ENCODE measurements at places on chromosomes 16 and 17.

DNA sequence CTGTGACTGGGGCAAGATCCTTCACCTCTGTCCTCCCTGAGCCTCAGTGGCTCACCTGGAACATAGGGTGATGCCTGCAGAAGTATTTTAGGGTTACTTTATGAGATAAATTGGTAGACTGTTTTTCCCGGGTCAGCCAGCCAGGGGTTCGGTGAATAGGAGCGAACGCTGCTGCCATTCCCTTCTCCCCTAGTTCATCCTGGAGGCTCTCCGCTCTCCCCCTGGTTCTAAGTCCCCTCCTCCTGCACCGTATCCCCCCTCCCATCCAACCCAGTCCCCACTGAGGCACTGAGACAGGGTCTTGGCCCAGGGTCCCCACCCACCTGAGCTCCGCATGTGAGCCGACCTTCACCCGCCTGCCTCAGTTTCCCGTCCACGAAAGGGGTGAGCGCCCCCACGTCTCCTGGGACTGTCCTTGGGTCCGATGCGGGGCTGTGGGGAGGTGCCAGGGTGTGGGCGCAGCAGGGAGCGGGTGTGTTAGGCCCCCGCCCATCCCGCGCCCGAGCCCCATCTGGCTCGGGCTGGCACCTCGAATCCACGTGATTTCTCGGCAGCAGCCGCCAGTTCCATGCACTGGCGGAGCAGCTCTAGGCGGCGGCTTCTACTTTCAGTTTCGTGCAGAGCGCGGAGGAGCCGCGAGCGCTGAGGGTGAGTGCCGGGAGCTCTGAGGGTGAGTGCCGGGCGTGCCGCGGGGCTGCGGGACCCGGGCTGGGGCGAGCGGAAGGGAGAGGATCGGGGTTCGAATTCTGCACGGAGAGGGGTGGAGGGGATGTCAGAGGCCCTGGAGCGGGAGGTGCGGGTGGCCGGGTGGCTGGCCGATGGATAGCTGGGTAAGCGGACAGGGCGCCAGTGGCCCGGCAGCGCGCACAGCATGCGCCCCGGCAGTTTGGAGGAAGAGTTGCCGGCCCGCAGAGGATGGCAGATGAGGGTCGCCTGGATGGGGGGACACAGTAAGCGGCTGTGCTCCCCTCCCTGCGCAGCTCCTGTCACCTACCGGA lies at the start of gene NLRC5:
Gene NLRC5 (plus strand): TSS at position 610 of the 998 bp plus-strand sequence. CDS start 31,156 bp downstream, outside the sequence.
- peak; percentile 96 for DNase-seq

DNA sequence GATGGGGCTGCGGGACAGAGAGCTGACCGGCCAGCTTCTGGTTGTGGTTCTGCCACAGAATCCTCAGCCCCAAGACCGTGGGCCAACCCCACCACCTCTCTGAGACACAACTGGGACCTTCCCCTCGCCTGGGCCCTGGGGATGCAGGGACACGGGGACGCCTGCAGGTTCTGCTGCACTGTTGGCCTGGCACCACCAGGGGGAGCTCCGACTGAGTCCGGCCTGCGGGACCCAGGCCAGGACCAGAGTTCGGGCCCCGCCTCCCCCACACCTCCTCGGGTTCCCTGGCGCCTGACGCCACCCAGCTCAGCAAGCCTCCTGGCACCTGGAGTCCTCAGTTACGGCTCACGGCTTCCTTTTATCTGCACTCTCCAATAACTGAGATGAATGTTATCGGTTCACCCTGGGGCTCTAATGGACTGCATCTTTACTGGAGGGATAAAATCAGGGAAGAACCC lies 27.3 kb downstream of the TBC1D16 start:
- DNase-seq = peak; percentile 79

DNA sequence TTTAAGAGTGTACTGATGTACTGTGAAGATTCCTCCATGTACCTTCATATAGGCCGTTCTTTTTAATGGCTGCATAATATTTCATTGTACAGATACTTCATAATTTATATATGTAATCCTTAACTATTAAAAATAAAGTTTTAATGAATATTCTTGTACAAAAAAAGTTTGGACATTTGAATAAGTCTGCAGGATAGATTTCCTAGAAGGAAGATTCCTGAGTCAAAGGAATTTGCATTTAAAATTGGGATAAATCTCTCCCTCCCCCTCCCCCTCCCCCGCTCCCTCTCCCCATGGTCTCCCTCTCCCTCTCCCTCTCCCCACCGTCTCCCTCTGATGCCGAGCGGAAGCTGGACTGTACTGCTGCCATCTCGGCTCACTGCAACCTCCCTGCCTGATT lies 15.6 kb upstream of the SLC13A2 start:
- DNase-seq = no peak

DNA sequence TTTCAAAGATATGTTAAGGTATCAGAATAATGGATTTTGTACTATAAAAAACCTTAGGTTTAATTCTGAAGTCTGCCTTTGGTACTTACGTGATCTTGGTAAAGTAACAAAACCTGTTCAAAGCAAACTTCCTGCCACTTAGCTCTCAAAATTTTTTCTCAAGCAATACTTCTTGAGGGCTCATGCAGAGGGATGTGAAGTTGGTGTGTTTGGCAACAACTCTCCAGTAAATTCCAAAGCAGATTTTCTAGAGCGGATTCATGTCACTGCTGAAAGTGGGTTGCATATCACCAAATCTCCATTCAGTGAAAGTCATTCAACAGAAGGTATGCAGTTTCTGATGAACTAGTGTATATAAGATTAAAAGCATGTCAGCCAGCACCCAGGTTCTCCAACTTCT lies 856.7 kb downstream of the CDH8 start:
- no peak for DNase-seq

- peak; percentile 49 for DNase-seq
Observed at GRCh38 chr16:31869511-31870201, 4.0 kb upstream of the ZNF267 start.

DNA sequence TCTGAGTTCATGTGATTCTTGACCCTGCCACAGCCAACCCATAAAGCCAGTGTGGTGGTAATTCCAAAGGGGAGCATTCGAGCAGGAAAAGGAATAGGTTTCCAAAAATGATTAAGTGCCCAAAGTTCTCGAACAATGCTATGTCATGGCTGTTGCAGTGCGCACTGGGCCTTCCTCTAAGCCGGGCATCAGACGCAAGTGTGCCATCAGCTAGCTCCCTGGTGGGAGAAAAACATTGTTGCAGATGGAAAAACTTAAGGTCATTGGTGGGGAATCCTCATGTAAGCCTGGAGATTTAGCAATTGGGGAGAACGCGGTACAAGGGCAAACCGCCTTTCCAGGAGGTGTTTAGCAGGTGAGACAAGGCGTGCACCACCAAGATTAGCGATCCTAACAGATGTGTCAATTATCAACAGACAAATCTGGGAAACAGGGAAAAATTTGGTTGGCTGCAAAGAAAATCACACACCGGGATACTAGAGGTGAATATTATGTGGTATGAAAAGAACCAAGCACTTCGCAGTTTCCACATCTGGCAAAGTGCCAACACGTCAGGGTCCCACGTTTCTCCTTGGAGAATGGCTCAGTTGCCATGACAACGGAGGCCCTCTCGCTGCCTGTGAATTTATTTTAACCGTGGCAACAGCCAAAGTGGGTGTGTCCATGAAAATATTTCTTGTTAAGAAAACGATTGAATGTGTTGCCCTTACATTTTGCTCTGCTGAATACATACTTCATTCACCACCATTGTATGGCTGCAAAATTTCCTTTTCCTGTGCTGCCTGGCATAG lies 118.5 kb upstream of the CACNG5 start:
- DNase-seq = no peak

DNA sequence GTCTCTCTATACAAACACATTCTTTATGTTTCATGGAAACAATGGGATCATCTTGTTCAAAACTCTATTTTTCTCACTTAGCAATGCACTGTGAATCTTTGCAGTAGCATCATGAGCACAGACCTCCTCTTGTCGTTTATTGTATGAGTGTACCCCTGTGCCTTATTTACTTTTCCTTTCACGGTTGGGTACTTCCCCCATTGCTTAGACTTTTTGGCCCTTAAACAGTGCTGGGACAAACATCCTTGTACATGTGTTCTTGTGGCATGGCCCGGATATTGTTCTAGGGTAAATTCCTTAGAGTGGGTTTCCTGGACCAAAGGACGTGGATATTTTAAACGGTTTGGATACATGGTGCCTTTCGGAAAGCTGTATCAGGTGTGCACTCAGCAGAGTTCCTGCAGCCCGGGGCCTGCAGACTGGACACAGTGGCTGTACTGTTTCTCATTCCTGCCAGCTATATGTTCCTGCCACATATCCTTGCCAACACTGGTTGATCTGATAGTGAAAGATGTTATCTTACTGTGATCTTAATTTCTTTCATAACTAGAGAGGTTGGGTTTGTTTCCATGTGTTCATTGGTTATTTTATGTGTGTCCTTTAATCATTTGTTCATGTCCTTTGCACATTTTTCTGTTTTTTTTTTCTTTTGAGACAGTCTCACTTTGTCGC lies 111.1 kb downstream of the OR1D5 start:
- DNase-seq = no peak

DNA sequence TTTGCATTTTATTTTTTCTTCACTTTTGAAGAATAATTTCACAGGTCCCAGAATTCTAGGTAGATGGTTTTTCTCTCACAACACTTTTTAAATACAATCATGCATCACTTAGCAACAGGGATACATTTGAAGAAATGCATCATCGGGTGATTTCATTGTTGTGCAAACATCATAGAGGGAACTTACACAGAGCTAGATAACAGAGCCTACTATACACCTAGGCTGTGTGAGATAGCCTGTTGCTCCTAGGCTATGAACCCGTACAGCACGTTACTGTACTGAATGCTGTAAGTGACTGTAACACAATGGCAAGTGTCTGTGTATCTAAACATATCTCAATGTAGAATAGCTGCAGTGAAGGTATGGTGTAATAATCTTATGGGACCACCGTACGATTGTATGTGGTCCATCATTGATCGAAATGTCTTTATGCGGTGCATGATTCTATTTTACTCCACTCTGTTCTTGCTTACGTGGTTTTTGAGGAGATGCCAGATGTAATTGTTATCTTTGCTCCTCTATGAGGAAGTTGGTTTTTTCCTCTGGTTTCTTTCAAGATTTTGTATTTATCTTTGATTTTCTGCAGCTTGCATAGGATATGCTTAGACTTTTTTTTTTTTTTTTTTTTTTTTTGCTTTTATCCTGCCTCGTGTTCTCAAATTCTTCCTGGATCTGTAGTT lies 35.5 kb upstream of the TMEM92 start:
- no peak for DNase-seq

DNA sequence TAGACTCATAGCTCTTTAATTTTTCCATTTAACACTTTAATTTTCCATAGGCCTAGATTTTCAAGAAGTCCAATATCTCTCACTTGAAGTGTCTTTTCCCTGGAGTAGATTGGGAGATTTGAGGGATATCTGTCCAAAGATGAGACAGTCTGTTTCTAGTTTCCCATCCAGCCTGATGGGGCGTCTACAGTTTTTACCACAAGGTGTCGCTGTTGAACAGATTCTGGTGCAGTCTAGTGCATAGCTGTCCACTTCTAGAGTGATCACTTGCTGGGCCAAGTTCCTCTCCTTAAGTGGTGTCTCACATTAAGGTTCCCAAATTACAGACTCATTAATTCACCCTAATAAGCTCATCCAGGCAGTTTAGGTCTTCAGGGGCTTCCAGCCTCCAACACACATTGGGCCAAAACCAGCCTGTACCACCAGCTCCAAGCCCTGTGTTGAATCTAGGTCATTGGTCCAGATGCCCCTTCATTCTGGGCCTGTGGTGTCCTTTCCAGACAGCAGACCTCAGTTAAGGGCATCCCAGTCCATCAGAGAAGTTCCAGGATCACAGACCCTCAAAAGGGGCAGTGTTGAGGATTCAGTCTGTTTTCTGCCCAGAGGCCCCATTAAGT lies 9.4 kb downstream of the SNX20 start:
- peak; percentile 43 for DNase-seq

DNA sequence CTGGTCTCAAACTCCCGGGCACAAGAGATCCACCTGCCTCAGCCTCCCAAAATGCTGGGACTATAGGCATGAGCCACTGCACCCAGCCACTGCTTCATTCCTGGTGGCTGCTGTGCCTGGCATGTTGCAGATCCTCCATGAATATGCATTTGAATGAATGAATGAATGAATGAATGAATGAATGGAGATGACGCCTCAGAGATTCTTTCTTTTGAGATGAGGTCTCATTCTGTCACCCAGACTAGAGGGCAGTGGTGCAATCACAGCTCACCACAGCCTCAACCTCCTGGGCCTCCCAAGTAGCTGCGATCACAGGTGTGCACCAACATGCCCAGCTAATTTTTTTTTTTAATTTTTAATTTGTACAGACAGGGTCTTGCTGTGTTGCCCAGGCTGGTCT lies 5.2 kb downstream of the SPN start:
- no peak for DNase-seq

- DNase-seq = no peak
Observed at GRCh38 chr17:41812381-41813151, at the start of gene FKBP10. FKBP10 (plus strand) TSS chr17:41813004; CDS start chr17:41813035, 31 bp downstream.

GRCh38 chr17:5362162-5362811 lies 57.2 kb downstream of the NUP88 start:
- DNase-seq = no peak

DNA sequence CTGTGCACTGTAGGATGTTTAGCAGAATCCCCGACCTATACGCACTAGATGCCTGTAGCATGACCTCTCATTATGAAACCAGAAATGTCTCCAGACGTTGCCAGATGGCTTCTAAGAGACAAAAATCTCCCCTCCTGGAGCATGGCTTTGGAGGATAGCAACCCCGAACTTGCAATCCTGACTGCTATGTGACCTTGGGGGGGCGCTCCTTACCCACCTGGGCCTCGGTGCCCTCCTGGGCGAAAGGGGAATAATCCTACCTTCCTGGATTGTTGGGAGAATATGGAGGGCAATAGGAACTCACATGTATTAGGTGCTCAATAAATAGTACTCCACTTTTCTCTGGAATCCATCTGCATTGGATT lies 8.1 kb downstream of the MRM1 start:
- no peak for DNase-seq

- no peak for DNase-seq
Observed at GRCh38 chr17:4082136-4082924, 60.5 kb downstream of the ZZEF1 start.

GRCh38 chr16:64841071-64841470 lies 280.8 kb downstream of the CDH11 start:
- DNase-seq = no peak

DNA sequence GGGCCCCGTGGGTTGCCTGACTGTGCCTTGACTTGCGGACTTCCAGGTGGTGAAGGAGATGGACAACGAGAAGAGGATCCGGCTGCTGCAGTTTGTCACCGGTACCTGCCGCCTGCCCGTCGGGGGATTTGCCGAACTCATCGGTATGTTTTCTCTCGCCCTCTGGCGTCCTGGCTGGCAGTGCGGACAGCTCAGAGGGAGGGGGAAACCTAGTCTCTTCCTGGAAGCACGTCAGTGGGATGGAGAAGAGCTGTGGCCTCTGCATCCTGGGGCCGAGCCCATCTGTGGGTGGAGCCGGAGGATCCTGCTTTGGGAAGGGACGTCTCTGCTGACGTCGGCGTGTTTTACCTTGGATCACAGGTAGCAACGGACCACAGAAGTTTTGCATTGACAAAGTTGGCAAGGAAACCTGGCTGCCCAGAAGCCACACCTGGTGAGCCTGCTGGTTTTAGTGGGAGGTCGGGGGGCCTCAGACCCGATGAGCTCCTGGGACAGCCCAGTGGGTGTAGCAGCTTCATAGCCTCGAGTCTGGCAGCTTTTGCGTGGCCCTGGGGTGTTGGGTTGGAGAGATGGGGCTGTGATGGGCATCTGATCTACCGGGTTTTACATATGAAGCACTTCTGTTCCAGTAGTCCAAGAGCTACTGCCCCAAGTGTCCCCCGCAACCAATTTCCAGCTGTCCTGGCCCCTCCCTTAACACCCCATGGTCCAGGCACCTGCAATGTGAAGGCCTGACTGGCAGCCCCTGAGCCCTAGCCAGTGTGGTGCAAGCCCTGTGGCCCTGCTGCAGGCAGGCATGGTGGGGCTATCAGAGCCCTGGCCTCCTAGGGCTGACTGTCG lies 11.9 kb upstream of the CLEC18A start:
- DNase-seq = no peak
